HCEC 1CT (cell line): ENCODE measurements at places on chromosomes 16 and 17.

- DNase-seq, result peak; percentile 66
Observed at GRCh38 chr17:64653325-64653984, 8.7 kb downstream of the SMURF2 start.

- DNase-seq, result peak; percentile 49
Observed at GRCh38 chr17:56203430-56203829, 50.2 kb downstream of the ANKFN1 start.

DNA sequence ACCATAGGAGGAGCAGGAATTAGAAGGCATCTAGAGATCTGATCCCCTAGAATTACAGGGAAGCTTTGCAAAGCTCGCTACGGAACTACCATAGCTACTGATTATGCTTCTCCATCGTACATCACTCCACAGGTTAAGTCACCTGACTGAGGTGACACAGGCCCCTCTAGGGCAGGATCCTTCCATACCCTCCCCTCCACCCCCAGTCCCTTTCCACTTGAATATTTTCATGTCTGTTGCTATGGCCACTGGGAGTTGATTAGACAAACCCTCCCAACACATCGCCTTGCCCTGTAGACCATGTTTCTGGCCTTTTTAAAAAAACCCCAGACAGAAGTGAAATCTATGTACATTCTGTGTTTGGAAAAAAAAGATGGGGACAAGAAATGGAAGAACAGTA lies 287.1 kb downstream of the SOX9 start:
- no peak for DNase-seq

- no peak for DNase-seq
Observed at GRCh38 chr17:66829883-66830282, 5.0 kb upstream of the CACNG5 start.

DNA sequence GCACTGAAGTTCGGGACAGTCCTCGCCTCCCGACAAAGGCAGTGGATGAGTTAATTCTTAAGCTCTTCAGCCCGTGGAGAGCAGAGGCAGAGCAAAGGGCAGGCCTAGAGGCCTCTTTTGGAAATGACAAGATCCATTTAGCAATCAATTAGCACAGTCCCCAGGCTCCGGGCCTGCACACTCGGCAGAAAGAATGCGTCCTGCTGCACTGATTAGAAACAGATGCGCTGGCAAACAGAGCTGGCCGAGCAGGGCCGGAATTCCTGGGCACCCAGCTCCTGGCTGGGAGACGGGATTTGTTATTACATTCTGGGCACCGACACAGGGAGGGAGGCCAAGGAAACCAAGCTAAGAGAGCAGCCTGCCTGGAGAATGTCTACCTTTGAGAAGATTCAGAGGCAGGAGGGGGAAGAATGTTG lies 162.9 kb downstream of the COPRS start:
- DNase-seq, result peak; percentile 94

- no peak for DNase-seq
Observed at GRCh38 chr16:1071561-1072225, 854 bp upstream of the SSTR5 start.

DNA sequence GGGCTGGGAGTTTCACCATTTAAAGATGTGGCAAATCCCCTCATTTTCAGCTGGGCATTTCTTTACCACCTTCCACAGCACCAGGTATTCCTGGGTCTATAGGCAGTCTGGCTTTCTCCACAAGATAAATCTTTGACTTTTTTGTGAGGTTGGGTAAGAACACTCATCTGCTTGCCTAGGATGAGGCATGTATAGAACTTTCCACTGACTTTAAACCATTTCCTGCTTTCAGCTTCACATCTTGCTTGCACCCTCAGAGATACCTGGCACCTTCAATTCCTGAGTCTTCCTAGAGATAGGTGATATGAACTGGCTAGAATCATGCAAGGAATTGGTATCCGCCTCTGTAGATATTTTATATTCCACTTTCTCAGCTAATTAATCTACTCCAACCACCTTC lies 27.9 kb downstream of the SMURF2 start:
- no peak for DNase-seq

DNA sequence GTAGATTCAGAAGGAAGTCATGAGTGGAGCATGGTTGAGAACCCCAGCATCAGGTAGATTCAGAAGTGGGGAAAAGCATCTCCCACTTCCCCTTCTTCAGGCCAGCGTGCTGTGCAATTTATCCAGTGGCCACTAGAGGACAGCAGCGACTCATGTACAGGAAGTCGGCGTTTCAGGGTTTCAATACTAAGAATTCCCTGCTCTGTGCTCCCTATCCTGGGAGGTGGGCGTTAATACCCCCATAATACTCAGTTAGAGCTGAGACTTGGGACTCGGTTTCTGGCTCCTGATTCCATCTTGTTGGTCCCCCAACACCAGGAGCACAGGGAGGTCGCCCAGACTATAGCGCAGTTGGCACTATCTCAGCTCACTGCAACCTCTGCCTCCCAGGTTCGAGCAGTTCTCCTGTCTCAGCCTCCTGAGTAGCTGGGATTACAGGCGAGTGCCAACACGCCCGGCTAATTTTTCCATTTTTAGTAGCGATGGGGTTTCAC lies 75.3 kb upstream of the AMZ2 start:
- peak; percentile 28 for DNase-seq
